ENCODE measurements at places on chromosomes 16 and 17. TPM values are rescaled to one million over a fixed set of nuclear protein-coding genes. Genes with fewer than 3 reads are reported as not detected.

DNA sequence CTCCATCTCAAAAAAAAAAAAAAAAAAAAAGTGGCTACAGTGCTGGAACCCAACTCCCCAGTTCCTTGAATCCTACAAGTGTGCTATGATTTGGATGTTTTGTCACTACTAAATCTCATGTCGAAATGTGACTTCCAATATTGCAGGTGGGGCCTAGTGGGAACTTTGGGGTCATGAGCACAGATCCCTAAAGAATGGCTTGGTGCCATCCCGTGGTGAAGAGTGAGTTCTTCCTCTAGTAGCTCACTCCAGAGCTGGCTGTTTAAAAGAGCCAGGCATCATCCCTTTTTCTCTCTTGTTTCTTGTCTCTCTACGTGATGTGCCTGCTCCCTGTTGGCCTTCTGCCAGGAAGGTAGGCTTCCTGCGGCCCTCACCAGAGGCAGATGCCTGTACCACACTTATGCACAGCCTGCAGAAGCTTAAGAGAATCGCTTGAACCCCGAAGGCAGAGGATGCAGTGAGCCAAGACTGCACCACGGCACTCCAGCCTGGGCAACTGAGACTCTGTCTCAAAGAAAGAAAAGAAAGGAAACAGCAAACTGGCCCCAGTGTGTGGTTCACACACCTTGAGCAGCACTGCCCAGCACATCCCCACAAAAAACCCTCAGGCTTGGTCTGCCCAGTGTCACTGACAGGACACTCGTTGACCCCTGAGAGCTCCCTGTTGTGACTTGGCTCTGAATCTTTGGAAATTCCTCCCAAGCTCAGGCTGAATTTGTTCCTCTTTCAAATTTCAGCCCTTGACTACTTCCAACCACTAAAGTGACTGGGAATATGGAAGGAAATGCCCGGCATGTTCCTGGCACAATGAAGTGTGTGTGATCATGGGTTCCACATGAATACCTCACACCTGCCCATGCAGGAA lies 3.1 kb downstream of the MT1E start:
- no peak overlapping the region for H3K27ac ChIP-seq
- H3K36me3 ChIP-seq = no peaks in the 10 kb centered on the region
- peaks cover 36% of the 10 kb centered on the region for H3K4me1 ChIP-seq
- H3K27me3 ChIP-seq = peaks cover 36% of the 10 kb centered on the region

GRCh38 chr16:88312732-88313131 lies 70.0 kb upstream of the ZNF469 start:
- H3K4me3 ChIP-seq = no peak overlapping the region
- no peak for DNase-seq
- H3K4me1 ChIP-seq = no peaks in the 10 kb centered on the region
- H3K27ac ChIP-seq = no peak overlapping the region

DNA sequence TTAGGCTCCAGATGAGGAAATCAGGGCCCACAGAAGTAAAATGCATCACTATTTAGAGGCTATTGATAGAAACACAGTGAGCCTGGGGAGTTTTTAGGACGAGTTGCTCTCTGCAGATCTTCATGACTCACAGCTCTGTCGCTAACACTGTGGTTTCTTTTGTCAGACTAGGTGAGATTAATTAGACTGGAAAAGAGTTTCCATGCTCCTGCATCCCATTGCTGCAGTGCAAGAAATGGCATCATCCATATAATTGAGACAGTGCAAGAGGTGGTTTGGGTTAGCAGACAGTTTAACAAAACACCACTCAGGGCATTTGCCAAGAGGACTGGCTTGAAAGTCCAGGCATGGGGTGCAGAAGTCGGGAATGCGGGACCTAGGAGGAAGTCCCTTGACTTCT lies 198.8 kb upstream of the CACNG5 start:
- peak overlapping the region; percentile 79 for H3K27ac ChIP-seq
- peak overlapping the region; percentile 68 for H3K4me3 ChIP-seq
- H3K4me1 ChIP-seq = peaks cover 62% of the 10 kb centered on the region
- no peaks in the 10 kb centered on the region for H3K27me3 ChIP-seq

DNA sequence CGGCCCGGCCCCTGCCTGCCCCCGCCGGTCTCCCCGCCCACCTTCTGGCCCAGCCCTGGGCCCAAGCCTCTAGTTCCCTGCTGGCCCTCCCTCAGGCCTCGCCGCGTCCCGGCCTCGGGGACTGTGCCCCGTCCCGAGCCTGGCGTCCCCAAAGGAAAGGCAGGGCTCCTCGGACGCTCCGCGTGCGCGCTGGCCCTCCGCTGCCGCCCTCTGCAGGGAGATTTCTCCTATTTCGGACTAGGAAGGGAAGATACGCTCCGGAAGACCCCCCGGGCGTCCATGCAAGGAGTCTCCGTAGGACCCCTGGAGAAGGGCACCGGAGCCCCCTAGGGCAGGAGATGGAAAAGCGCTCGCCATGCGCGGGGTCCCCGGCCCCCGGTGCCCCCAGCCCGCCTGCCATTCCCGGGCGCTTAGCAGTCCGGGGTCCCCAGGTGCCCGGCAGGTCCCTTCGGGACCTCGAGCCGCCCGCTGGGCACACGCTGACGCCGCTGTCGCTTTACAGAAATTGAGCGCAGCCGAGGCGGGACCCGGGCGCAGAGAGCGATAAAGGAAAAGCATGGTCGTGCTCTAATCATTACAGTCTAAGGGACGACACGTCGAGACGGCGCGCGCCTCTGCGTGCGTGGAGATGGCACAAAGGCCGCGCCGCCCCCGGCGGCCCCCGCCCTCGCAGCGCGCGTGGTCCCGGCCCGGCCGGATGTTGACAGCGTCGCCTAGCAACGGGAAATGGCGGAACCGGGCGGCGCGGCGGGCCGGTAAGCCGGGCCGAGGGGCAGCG lies at the start of gene CCDC40:
Gene CCDC40, plus strand, starts transcription at position 706 of the 778 bp plus-strand sequence. Its CDS starts 21 bp downstream, at position 727.
- H3K4me1 ChIP-seq = peaks cover 11% of the 10 kb centered on the region
- H3K36me3 ChIP-seq = no peaks in the 10 kb centered on the region
- no peak within 1 kb of the TSS for H3K27ac ChIP-seq
- H3K4me3 ChIP-seq = peak within 1 kb of the TSS; percentile 95
- H3K27me3 ChIP-seq = peaks cover 33% of the 10 kb centered on the region

- peak overlapping the region; percentile 98 for H3K27ac ChIP-seq
- peak overlapping the region; percentile 36 for H3K4me3 ChIP-seq
- H3K4me1 ChIP-seq = peaks cover 56% of the 10 kb centered on the region
- H3K36me3 ChIP-seq = no peaks in the 10 kb centered on the region
- DNase-seq = peak; percentile 32
- no peaks in the 10 kb centered on the region for H3K27me3 ChIP-seq
Measured at GRCh38 chr17:58324409-58325288, 3.9 kb downstream of the TSPOAP1 start.

GRCh38 chr16:20611350-20611902 lies 35.3 kb upstream of the ACSM2B start:
- DNase-seq = no peak
- H3K36me3 ChIP-seq = no peaks in the 10 kb centered on the region
- H3K27me3 ChIP-seq = peaks cover 60% of the 10 kb centered on the region

- no peaks in the 10 kb centered on the region for H3K36me3 ChIP-seq
- no peaks in the 10 kb centered on the region for H3K27me3 ChIP-seq
- no peak for DNase-seq
- H3K4me3 ChIP-seq = peak overlapping the region; percentile 60
- H3K27ac ChIP-seq = peak overlapping the region; percentile 56
- peaks cover 67% of the 10 kb centered on the region for H3K4me1 ChIP-seq
Measured at GRCh38 chr17:7553356-7553755, 4.5 kb downstream of the TNFSF12 start.

DNA sequence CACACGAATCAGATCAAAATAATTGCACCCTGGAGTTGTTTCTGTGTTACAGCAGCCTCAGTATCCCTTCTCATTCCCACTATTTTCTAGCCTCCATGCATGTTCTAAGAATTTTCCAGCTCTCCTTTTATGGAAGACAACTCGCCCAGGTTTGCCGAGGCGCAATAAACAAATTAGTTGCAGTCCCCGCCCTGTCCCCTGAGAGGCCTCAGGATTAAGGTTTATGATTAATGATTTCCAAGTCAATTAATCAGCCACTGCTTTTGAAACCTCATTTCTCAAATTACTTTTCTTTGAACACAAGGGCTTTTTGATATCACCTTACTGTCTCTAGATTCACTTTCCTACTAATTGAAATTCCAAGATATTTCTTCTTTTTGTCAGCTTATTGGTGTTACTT lies 138.3 kb upstream of the HSBP1 start:
- H3K4me3 ChIP-seq = no peak overlapping the region
- DNase-seq = no peak
- H3K36me3 ChIP-seq = no peaks in the 10 kb centered on the region

- H3K27ac ChIP-seq = no peak overlapping the region
- no peaks in the 10 kb centered on the region for H3K4me1 ChIP-seq
- DNase-seq = no peak
- no peak overlapping the region for H3K4me3 ChIP-seq
- no peaks in the 10 kb centered on the region for H3K27me3 ChIP-seq
- no peaks in the 10 kb centered on the region for H3K36me3 ChIP-seq
Measured at GRCh38 chr17:75507733-75508719, 7.3 kb downstream of the CASKIN2 start.

DNA sequence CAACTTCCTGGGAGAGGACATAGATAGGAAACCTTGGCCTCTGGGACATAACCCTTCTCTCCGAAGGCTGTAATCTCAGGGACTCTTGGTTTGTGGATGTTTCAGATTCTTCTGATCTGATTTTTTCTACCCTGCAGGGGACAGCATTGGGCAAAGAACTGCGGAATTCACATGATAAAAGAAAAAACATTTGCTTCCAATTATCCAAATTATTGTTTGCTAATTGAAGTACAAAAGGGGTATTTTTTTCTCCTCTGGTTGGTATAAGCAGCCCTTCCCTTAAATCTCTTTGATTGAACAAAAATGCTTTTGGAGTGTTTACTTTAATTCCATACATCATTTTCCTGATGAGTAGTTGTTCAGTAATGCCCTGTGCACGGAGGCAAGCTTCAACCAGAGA lies 251.7 kb upstream of the IRX3 start:
- no peak overlapping the region for H3K4me3 ChIP-seq
- H3K4me1 ChIP-seq = no peaks in the 10 kb centered on the region
- no peaks in the 10 kb centered on the region for H3K27me3 ChIP-seq
- no peak overlapping the region for H3K27ac ChIP-seq
- no peak for DNase-seq

DNA sequence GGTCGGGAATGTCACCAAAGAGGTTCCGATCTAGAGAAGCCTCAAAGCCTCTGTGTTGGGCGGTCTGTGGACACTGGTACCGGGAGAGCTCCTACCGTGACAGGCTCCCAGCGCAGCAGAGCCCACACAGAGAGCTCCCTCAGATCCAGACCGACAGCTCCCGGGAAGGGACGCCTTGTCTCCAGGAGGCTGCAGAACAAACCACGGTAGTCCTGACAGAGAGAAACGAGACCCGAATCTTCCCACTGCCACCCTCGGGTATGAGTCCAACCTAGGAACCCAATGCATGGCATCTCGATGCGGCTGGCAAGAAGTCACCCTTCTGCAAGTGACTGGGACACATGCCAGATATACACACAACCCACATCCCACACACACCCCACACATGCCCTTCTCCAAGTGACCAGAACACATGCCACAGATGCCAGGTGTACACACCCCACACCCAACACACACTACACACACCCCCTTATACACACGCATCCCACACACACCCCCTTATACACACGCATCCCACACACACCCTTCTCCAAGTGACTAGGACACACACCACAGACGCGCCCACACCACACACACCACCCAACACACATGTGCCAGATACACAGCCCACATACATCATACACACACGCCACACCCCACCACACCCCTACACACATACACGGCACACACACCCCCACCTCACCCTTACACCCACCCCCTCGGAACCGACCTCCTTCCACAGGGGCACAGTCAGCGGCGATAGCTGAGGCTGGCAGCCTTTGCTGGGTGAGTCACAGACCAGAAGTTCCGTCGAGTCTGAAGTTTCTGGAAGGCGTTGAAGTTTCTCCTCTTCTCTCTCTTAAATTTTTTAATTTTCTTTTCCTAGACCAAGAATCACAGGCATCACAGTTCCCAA lies 15.9 kb upstream of the CYTH1 start:
- DNase-seq = no peak
- H3K4me1 ChIP-seq = peaks cover 36% of the 10 kb centered on the region

GRCh38 chr17:3732210-3732621 lies 8.5 kb downstream of the HASPIN start:
- DNase-seq = no peak
- H3K4me3 ChIP-seq = no peak overlapping the region
- no peak overlapping the region for H3K27ac ChIP-seq
- H3K27me3 ChIP-seq = peaks cover 9% of the 10 kb centered on the region
- H3K4me1 ChIP-seq = peaks cover 8% of the 10 kb centered on the region

DNA sequence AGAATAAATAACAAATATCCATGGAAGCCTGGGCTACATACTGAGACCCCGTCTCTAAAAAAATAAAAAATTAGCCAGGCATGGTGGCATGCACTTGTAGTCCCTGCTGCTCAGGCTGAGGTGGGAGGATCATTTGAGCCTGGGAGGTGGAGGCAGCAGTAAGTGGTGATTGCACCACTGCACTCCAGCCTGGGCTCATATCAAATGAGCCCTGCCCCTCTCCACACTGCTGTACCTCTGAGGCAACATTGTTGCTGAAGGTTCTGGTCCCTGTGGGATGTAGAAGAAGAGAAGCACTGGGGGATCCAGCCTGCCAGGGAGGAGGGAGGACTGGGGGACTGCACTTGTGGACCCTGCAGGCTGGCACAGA lies 11.4 kb upstream of the ARHGAP23 start:
- H3K27ac ChIP-seq = no peak overlapping the region
- no peak for DNase-seq
- no peaks in the 10 kb centered on the region for H3K36me3 ChIP-seq
- H3K27me3 ChIP-seq = peaks cover 40% of the 10 kb centered on the region
- H3K4me3 ChIP-seq = peak overlapping the region; percentile 86

GRCh38 chr17:81049973-81050551 lies 15.1 kb downstream of the BAIAP2 start:
- H3K4me3 ChIP-seq = no peak overlapping the region
- H3K27ac ChIP-seq = no peak overlapping the region
- no peak for DNase-seq
- H3K4me1 ChIP-seq = peaks cover 12% of the 10 kb centered on the region

Gene CBX2
- total RNA-seq = 2.4 TPM

Gene ACAP1
- 690 TPM for total RNA-seq

Gene CFAP119
- 4.7 TPM for total RNA-seq

Gene KCNJ12
- total RNA-seq = not detected

Gene IL21R
- 166 TPM for total RNA-seq

Gene PRSS53
- total RNA-seq = 6.2 TPM

Gene C16orf96
- total RNA-seq = 0.51 TPM

Gene CD300H
- not detected for total RNA-seq

Gene CDRT15L2
- total RNA-seq = not detected

Gene BAIAP3
- total RNA-seq = 0.26 TPM

Gene C16orf95
- 17.8 TPM for total RNA-seq

Measured in activated T-cell treated with anti-CD3 and anti-CD28 coated beads, Interleukin-2, amount 50 U/mL, for 72 hours (primary cell).